ENCODE measurements at places on chromosomes 7 and 10.

DNA sequence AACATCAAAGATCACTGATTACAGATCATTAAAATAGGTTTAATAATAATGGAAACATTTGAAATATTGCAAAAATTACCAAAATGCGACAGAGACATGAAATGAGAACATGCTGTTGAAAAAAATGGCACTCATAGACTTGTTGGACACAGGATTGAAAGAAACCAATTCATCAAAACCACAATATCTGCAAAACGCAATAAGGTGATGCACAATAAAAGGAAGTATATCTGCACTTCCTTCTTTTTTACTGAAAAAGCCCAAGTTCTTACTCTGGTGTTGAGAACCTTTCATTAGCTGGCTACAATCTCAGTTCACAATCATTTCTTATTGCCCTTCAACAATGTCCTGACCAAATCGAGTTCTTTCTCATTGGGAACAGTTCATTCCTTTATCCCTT, 28.7 kb downstream of the TMEM106B start:
- no peak for ATAC-seq

DNA sequence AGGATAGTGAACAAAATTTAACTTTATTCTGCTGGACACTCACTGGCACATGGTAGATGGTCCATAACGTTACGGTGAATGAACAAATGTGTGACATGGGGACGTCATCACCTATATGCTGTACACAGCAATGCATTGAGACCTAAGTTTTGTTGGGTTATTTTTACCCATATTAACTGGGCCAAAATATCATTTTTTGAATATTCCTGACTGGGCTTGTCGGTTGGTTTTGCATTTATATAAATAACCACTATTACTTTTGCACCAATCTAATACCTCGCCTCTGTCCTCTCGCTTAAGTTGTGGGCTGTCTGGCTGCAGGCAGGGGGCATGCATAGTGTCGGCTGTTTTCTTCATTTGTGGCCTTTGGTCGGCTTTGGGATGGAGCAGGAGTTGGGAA, 161.7 kb downstream of the USP6NL start:
- ATAC-seq: no peak

DNA sequence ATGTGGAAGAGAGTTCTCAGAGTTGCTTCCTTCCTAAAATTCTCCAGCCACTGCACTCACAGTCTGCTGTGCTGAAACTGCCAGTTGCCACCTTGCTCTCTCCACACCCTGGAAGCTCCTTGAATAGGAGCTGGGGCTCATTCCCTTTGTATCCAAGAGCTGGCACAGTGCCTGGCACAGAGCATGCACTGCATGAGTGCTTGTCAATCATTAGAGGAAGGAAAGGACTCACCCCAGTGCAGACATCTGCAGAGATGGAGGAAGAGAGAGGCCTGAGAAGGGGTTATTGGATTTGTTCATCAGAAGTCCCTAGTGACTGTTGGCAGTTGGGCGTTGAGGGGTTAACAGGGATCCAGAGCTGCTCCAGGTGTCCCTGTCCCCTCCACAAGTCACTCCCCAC, 41.7 kb upstream of the DUSP5 start:
- no peak for ATAC-seq

DNA sequence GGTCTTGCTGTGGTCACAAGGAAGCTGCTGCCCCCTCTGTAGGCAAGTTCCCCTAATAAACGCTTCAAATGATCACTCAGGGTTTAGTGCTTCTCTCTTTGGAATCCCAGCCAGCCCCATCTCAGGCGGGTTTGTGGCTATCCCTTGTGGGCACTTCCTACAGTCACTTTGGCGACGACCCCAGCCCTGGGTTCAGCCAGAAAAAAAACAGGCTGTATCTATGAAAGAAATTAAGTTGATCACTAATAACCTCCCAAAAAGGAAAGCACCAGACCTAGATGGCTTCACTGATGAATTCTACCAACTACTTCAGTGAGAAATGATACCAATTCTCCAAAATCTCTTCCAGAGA, 208.2 kb downstream of the MAD1L1 start:
- no peak for ATAC-seq

GRCh38 chr10:132132421-132132841, 54.3 kb upstream of the DPYSL4 start:
- no peak for ATAC-seq

GRCh38 chr10:43863859-43864591, 215.3 kb upstream of the ZNF32 start:
- ATAC-seq: peak; percentile 57

DNA sequence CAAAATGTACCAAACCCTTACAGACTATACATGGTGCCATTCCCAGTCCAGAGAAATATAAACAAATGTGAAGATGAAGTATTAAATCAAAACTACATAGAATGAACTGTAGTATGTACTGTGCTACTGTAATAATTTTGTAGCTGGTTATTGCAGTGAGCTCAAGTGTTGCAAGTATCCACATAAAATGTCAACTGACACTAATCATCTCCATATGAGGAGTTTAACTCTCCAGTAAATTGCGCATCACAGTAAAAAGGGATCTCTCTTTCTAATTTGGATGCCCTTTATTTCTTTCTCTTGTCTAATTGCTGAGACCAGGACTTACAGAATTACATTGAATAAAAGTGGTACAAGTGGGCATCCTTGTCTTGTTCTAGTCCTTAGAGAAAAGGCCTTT, 165.5 kb downstream of the CPED1 start:
- ATAC-seq: peak; percentile 67

DNA sequence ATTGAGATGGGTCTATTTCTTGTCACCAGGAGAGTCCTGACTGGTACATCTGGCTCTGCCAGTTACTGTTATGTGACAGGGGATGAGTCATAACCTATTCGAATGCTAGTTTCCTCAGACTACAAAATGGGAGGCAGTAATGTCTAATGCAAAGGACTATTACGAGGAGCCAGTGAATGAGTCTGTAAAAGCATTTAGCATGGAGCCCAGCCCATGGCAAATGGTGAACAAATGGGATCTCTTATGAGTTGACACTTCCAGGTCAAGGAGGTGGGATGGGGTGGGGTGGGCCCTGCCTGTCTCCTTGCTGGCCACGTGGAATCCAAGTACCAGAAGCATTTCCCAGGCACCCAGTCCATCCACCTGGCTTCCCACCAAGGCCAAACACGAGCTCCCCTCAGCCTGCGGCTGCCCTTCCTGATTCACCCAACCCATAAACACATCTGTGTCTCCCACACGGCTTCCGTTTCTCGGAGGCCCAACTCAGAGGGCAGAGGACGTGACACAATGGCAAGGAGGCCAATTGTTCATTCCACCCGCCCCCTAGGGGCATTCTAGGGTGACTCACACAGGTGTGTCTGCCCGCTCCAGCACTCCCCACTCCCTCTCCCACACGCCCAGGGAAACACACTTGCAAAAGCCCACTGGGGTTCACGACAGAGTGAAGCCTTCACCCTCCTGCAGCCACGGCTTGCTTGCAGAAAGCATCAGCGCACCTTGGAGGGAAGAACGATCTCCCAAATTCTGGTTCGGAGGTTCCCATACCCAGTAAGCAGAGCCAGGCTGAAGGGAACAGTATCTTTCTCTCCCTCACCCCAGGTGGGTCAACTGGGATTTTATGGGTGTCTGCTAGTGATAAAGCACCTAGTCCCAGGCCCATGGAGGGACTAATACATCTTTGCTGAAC, 109.8 kb downstream of the SH3PXD2A start:
- ATAC-seq: 0 out of 3 replicates have a peak, but pooled peaks have one; percentile 17

DNA sequence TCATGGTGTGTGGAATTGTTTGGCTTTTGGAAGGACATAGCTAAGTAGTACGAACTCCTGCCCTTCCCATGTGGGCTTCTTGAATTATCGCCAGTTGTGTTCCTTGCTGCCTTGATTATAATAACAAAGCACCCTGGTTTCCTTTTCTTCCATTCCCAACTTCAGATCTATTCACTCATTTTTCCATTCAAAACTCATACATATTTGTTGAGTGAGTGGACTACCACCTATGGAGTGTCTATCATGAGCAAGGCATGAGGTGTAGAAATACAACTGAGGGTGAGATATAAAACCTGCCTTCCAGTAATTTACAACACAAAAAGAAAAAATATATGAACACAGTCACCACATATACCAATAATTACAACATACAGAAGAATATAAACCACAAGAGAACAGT, 4.9 kb upstream of the COL17A1 start:
- no peak for ATAC-seq

Data from SK-N-SH treated with all-trans-retinoic acid at 6 μM for 48 hours (cell line).